ENCODE measurements at places on chromosomes 7 and 10.

DNA sequence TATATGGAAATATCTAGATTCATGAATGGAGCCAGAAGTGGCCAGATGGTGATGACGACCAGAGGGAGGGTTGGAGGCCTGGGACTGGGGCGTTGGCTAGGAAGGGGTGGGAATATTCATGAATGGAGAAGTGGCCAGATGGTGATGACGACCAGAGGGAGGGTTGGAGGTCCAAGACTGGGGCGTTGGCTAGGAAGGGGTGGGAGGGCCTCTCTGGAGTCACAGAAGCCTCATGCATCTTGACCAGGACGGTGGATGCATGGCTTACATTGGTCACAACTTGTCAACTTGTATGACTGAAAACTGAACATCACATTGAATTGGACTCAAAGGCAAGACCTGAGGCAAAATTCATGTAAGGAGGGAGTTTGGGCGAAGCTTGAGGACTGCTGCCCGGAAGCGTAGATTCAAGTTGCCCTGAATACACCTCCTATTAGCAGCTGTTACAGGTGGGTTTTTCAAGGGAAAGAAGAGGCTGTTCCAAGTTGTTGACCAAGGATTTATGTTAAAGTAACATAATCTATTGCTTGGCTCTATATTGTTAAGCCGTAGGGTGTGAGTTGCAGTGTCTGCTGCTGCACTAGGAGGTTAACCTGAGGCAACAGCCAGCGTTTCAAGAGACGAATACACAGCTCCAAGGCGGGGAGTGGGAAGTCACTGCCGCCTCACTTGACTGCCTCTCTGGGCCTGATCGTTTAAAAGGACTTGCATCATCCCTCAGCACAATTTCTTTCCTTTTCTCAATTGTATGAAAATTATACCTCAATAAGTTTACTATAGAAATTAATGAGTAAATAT is 55.1 kb upstream of the FAM20C start:
- no peak for DNase-seq

- no peak for DNase-seq
Observed at GRCh38 chr10:118811675-118812392, 57.1 kb upstream of the CACUL1 start.

DNA sequence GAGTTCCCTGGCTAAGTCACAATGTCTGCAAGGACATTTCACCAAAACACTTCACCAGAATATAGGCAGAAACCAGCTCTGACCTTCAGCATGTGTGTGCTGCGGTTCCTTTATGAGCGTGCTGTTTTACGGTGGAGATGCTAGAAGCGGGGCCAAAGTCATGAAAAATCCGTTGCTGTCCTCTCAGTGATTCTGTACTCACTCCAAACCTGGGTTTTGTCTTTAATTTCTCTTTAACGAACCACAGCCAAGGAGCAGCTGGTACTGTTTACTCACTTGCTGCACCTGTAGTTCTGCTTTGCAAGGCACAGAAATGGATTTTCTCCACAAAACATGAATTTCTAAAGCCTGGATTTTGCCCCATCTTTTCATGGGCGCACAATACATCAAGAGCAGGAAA is 639.9 kb downstream of the PHTF2 start:
- DNase-seq: no peak

DNA sequence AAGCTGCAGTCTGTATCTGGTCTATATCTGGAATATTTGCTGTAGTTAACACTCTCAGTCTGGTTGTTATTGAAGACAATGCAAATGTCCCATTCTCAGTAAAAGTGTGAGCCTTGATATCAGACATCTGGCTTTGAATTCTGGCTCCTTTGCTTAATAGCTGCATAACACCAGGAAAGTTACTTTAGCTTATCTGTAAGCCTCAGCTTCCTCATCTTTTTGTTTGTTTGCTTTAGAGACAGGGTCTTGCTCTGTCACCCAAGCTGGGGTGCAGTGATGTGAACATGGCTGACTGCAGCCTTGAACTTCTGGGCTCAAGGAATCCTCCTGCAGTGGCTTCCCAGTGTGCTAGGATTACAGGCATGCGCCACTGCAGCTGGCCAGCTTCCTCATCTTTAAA is 41.3 kb downstream of the CNNM2 start:
- no peak for DNase-seq

DNA sequence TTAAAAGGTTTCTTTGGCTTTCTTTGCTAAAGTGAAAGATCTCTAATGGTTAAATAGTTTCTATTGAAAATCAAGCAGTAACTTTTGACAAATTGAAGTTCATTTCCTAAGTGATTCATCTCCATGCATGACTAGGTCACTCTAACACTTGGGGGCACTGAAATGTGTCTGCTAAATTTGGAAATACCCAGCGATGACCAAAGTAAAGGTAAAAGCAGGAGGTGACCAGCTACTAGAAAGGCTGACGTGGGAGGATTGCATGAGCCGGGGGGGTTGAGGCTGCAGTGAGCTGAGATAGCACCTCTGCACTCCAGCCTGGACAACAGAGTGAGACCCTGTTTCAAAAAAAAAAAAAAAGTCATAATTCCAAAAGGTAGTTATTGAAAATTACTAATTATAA is 111.8 kb upstream of the GPR141 start:
- DNase-seq: no peak

DNA sequence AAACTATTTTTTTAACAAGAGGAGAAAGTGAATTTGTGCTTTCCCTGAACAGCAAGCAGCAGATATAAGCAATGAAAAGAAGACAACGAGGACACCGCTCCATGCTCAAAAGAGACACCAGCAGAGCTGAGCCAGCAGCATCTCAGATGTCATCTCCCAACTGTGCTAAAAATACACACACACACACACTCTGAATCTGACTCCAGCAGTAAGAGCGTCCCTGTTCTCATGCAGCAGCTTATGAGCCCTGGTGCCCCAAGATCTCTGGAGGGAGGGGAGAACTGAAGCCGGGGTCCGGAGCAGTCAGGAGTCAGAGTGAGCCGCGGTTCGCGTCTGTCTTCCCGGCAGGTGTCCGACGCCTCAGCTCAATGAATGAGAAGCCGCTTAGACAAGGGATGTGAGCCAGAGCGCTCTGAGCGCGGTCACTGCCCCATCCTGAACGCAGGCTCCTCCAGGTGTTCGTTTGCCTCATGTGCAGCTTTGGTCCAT is 49.2 kb downstream of the SVIL start:
- DNase-seq: no peak

GRCh38 chr10:117138838-117139580 is 939 bp upstream of the VAX1 start:
- DNase-seq: no peak

DNA sequence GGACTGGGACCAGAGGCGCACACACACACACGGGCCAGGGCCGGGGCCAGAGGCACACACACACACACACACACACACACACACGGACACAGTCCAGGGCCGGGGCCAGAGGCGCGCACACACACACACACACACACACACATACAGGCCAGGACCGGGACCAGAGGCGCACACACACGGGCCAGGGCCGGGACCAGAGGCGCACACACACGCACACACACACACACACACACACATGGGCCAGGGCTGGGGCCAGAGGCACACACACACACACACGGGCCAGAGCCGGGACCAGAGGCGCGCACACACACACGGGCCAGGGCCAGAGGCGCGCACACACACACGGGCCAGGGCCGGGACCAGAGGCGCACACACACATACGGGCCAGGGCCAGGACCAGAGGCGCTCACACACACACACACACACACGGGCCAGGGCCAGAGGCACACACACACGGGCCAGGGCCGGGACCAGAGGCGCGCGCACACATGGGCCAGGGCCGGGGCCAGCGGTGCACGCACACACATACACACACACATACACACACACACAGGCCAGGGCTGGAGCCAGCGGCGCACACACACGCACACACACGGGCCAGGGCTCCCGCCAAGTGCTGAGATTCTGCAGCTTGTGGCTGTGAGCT is 268.8 kb downstream of the ELFN1 start:
- DNase-seq: no peak

DNA sequence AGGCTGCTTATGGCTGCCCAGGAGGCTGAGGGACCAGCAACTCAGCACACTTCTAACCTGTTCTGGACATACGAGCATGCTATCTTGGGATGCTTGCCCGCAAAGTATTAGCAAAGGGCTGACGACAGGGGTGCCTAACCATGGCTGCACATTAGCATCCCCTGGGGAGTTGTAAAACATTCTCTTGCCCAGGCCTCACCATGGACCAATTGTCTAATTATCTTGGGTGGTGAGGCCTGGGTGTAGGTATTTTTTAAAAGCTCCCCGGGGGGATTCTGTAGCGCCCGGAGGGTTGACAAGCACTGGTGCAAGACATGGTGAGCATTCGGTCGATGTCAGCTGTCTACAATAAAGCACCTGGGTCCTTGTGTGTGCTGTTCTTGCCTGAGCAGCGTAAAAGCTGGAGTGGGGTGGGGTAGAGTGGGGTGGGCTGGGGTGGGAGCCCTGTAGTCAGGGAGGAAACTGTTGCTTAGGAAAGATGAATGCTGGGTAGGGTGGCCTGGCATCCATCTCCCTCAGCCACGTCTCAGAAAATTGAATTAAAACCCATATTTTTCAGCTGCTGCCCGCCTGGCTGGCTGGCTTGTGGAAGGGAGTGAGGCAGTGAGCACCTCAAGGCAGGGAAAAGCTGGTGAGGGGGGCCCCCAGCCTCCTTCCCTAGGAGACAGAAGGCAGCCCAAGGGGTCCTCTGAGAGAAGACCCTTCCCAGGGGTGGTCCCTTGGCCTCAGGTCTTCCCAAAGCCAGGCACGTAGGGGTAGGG is 2.9 kb upstream of the ADCYAP1R1 start:
- no peak for DNase-seq

- no peak for DNase-seq
Observed at GRCh38 chr7:76513817-76514799, 3.8 kb downstream of the UPK3B start.

DNA sequence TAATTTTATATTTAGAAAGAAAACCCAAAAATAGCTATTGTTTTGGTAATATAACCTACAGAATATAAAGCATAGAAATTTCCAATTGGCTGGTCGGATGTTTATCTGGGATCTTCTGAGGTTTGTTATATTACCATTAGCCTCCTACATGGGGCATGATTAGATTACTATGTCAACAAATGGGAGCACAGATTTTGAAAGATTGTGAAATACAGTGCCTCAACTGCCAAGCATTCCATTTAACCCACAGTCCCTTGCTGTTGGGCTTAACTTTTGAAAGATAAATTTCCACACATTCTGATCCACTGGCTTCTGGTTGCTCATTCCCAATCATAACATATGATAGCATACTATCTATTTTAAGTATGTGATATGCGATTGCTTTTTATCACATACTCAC is 455.4 kb upstream of the C7orf33 start:
- DNase-seq: no peak

DNA sequence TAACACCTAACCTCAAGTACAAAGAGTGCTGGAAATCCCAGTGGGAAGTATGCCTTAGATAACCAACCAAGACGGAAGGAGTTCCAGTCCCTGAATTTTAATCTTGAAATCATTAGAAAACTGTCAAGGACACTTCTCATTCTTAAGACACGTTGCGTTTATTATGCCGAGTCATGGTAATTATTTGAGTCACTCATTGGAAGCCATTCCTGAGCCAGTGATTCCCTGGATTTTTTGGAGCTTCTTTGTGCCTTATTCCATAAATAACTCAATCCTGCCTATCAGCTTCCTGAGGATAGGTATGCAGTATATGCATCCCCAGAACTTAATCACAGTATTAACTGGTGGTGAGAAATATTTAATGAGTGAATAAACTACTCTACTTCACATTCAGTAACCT is 77.4 kb downstream of the PPP1R17 start:
- no peak for DNase-seq

DNA sequence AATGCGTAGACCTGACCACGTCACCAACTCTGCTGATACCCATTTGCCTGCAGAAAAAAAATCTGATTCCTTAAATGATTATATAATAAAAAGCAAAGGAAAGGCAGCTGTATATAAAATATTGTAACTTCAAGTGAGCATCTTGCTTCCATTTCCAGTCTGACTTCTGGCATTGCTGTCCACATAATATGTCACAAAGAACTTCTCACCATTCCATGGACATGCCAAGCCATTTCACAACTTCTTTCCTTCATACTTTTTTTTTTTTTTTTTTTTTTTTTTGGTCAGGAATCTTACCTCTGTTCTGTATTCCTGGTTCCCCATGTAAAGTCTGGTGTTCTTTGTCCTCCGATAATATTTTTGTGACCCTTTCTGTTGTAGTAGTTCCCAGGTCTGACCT is 165.5 kb downstream of the SND1 start:
- DNase-seq: no peak

GRCh38 chr7:86745013-86745745 is 101.5 kb downstream of the GRM3 start:
- no peak for DNase-seq

DNA sequence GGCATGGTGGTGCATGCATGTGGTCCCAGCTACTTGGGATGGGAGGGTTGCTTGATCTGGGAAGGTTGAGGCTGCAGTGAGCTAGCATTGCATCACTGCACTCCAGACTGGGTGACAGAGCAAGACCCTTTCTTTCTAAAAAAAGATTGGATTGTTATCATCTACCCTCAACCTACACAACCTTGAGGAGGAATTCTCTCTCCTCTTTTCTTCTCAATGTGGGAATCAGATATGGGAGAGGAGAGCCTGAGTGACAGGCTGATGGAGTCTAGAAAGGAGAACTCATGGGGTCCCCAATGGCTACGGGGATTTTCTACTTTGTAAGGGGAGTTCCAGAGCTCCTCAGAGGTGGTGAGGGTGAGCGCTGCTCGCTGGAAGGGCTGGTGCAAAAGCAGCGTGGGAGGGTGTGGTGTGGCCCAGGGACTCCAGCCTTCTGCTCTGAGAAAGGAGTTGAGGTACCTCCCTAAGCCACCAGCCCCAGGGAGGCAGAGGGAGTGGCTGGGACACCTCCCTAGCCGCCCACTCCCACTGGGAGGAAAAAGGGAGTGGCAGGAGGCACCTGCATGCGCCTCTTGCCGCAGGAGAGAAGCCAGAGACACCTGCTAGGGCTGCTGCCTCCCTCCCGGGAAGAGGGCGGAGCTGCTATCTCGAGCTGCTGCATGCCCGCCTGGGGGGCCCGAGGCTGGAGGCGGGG is 48.4 kb downstream of the GATA3 start:
- no peak for DNase-seq

- no peak for DNase-seq
Observed at GRCh38 chr7:19754521-19755116, 18.8 kb downstream of the TMEM196 start.

GRCh38 chr10:79293841-79294581 is 53.3 kb upstream of the PPIF start:
- DNase-seq: no peak

- no peak for DNase-seq
Observed at GRCh38 chr7:128105228-128106022, 74.2 kb upstream of the LRRC4 start.

DNA sequence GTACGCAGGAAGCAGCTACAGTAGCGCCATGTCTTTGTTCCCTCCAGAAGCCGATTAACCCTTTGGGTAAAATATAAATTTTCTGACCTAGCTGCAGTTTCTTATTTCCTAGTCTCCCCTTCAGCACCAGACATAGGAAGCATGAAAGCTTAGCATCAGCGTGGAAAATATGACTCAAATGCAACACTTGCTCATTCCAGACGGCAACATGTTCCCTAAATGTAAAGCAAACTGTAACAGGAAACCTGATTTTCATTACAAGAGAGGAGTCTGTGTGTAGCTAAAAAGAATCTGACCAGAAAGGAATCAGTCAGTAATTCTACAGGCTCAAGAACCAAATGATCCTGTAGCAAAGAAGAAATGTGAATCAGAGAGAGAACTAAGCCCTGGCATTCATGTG is 219.2 kb downstream of the C7orf25 start:
- no peak for DNase-seq

- no peak for DNase-seq
Observed at GRCh38 chr7:70711452-70711851, 420.5 kb upstream of the GALNT17 start.

All from T-helper 2 cell treated with Interferon-gamma antibody and Interleukin-4, amounts not matched to agents 5 μg/mL and 100 μg/mL, for 36 hours (primary cell).